DMS53 (cell line): ENCODE measurements at places on chromosomes 7 and 10.

- DNase-seq: no peak
These were observed 10.2 kb downstream of the TCF7L2 start for GRCh38 chr10:112960151-112960681.

GRCh38 chr10:100009283-100009792 is 409 bp downstream of the DNMBP start:
- DNase-seq: peak; percentile 85

GRCh38 chr7:128446306-128446705 is 9.4 kb upstream of the HILPDA start:
- DNase-seq: no peak

GRCh38 chr10:104766341-104766740 is 125.3 kb downstream of the SORCS3 start:
- DNase-seq: no peak

- peak; percentile 86 for DNase-seq
These were observed 186.0 kb downstream of the PRKCQ start for GRCh38 chr10:6394084-6394483.

- no peak for DNase-seq
These were observed 28.5 kb downstream of the EPC1 start for GRCh38 chr10:32318476-32318896.

GRCh38 chr7:111173990-111174389 is 83.1 kb downstream of the LRRN3 start:
- no peak for DNase-seq

GRCh38 chr10:101601541-101601940 is 13.4 kb downstream of the DPCD start:
- DNase-seq: peak; percentile 80

GRCh38 chr10:71467569-71468362 is 71.0 kb downstream of the CDH23 start:
- DNase-seq: no peak

GRCh38 chr10:1009071-1009494 is 16.6 kb downstream of the IDI2 start:
- DNase-seq: no peak

- DNase-seq: no peak
These were observed 58.0 kb downstream of the ORC5 start for GRCh38 chr7:104149822-104150221.

GRCh38 chr10:127998501-127999144 is 91.7 kb downstream of the PTPRE start:
- no peak for DNase-seq

GRCh38 chr7:27616186-27616491 is 46.5 kb downstream of the HIBADH start:
- DNase-seq: no peak

GRCh38 chr10:78931321-78932053 is 137.3 kb upstream of the ZMIZ1 start:
- DNase-seq: no peak

DNA sequence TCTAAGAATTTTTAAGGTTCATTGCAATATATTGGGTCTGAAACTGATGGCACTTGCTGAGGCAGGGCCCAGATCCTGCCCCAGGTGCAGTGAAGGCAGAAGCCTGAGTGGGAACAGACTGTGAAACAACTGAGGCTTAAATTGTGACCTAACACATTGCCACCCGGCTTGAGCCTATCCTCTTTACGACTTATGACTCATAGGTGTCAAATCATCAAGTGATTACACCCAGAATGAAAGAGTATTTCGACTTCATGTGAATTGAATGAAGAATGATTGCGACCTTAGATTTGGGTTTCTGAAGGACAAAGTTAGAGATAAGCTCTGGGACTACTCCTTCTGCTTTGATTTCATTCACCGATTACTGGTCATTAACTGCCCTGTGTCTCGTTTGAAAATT is 200.9 kb downstream of the CREB5 start:
- DNase-seq: peak; percentile 55

DNA sequence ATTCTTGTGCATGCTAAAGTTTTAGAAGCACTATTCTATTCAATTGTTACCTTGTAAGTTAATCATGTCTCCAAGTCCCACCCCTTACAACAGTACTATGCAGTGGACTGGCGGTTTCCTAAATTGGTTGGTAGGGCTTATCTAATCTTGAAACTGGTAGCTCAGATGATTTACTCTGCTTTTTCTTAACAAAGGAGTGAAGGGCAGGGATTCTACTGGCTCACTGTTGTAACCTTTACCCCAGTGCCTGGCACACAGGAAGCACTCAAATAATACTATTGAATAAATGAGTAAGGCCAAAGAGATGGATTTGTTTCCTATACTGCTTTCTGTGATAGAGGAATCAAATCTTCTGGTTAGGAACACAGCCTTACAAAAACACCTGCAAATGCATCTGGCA is 46.0 kb upstream of the CYCS start:
- DNase-seq: no peak

GRCh38 chr10:42917821-42918220 is 135.2 kb downstream of the BMS1 start:
- DNase-seq: no peak

GRCh38 chr7:124013306-124013705 is 19.6 kb downstream of the TMEM229A start:
- no peak for DNase-seq

- DNase-seq: no peak
These were observed 129.3 kb downstream of the GLI3 start for GRCh38 chr7:42107484-42108240.

GRCh38 chr7:1318051-1318450 is 85.4 kb downstream of the UNCX start:
- DNase-seq: no peak

DNA sequence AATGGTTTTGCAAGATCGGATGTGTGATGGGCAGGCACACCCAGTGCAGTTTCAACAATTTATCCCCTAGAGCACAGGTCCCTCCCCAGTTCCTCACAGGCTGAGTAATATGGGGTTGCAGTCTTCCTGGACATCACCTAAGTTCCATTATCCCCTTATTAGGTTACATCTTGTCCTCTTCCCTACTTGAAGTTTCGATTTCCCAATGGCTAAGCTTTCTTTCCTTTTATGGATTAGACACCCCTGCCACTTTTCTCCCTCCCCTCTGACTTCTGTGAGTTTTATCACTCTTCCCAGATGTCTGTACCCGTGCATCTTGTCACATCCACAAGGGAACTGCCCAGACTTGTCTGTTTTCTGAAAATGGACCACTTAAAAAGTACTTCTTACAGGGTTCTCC is 2.4 kb upstream of the NIPSNAP2 start:
- no peak for DNase-seq

GRCh38 chr10:119384127-119384526 is 158.4 kb downstream of the RGS10 start:
- DNase-seq: no peak

DNA sequence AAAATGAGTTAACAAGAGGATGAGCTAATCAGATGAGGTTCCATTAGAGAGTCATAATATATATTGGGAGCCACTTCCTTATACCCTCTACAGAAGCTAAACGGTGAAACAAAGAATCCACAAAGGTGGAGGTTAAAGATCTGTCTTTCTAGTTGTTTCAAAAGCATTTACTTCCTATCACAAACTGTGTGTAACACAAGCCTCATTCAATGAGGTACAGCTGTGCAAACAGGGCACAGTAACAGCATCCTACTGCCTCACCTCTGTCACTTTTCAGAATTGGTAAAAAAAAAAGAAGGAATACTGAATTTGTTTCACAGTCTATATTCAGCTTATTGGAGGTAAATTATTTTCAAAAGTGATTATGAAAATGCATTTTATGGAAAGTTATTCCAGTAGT is 128.7 kb downstream of the AGMO start:
- peak; percentile 95 for DNase-seq

GRCh38 chr10:129187331-129187730 is 279.7 kb upstream of the MGMT start:
- DNase-seq: no peak

DNA sequence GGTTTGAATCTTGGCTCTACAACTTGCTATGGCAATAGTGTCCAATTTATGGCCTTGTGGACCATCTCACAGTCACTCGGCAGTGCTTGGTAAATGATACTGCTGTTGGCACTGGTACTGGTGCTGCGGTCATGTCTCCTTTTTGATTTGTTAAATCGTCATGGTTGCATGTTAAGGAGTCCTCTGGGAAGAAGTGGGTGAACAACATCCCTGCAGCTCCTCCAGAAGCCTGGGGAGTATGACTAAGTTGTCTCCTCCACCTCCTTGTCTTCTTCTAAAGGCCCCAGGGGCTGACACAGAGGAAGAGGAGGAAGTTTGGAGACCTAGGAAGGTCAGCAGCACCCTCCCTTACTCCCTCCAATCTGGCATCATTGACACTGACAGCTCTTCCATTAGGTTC is 8.5 kb downstream of the ITPRIP start:
- no peak for DNase-seq

DNA sequence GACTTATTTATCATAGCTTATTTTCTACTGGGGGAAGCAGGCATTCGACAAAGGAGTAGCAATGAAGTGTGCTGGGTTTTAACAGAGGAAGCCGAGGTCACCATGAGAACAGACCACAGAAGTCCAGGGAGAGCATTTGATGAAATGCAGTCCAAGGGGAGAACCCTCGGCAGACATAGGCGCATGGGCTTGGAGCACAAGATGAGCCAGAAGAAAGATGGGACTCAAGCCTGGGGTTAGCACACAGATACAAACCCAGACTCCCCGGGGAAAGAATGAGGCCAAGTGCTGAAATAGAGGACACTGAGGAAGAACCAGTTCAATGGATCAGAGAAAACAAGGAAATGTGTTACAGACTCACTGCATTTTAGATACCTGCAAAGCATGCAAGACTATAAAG is 209.5 kb downstream of the FAM107B start:
- no peak for DNase-seq

DNA sequence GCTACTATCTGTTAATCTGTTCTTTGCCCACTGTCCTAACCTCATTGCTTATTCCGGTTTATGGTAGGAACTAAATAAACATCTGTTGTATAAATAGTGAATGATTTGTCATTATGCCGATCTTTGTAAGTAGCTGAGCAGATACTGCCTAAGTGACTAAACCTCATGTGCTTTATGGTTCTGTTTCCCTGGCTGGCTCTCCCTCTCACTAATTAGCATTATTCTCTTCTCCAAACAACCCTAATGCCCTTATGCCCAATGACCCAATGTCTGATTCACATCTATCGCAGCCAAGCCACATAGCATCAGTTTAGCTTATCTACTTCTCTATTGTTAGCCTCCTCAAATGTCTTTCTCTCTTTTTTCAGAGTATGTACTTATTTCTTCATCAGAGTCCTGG is 462.3 kb upstream of the POT1 start:
- DNase-seq: peak; percentile 30

GRCh38 chr10:130429809-130430208 is 293.6 kb downstream of the GLRX3 start:
- no peak for DNase-seq

GRCh38 chr7:84474436-84474835 is 279.8 kb upstream of the SEMA3A start:
- no peak for DNase-seq

DNA sequence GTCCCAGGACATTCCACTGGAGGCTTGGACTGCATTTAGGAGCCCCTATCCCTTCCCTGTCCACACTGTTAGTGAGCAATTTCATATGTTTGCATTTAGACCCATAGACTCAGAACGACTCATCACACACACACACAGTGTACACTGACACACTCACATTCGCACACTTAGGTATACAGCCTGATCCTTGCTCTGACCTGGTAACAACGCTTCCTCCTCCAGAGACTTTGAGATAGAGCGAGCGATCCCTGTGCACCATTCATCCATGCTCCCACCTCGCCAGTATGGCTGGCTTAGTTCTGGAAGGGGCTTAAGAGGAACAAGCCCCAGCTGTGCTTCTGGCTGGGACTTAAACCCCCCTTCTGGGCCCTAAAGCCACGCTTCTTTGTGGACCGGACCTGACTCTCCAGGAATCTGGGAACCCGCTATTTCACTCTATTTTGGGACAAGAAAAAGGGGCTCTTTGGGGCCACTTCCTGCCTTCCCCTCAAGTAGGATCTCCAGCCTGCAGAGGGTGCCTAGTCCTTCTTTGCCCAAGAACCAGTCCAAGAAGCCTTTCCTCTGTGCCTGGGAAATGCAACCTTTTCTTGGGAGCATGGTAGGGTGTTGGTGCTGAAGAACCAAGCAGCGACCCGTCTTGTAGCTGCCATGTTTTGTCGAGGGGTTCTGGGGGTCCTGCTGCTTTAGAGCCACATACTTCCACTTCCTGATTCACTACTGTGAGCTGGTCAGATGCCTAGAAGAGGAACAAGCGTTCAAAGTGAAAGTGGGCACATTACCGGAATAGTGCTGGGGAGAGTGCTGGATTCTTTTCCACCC is 1.1 kb upstream of the HOXA13 start:
- DNase-seq: peak; percentile 72

GRCh38 chr10:114395366-114396022 is 8.8 kb downstream of the AFAP1L2 start:
- DNase-seq: no peak

DNA sequence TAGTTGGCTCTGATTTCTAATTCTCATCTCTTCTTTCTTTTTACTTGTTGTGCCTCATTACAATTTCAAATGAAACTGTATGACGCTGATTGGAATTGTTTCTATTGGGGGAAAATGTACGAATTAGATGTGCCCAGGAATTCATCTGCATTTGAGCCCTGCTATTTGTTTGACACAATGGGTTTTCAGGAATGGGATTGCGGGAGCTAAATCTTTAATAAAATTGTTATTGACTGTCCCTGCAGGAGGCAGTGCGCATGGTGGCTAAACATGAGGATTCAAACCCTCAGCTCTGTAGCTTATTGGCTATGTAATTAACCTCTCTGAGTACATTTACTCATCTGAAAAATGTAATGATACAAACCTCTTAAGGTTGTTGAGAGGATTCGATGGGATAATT is 181.6 kb downstream of the NXPH1 start:
- no peak for DNase-seq

DNA sequence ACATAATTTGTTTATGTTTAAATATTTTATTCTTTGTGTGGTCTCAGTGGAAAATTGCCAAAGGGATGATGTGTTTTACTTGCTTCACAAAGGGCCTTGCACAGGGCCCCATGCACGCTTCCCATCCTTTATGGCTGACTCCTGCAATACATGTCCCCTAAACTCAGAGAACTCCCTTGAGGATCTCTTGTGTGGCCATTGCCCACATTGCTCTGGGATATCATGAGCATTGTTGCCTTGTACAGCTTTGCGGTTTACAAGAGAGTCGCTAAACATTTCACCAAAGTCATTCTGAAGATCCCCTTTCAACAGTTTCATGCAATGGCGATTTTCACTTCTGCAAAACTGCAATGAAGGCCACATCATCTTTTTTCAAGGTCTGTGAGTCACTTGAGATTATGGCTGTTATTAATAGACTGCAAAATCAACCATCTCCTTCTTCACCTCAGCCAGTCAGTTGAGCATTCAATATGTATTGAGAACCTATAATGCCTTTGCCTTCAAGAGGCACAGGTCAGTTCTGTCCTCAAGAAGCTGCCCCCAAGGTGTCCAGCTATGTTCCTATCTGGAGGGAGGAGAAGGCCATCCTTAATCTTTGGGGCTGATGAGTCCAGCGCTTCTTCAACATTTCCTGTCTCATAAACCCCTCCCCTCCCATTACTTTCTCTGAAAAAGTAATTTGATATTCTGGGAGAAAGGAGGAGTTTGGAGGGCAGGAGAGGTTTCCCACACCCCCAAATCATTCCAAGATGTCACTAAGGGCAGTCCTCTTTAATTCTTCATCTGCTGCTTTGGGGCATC is 108.1 kb downstream of the CCDC71L start:
- no peak for DNase-seq
